ENCODE measurements at places on chromosomes 7 and 10.

GRCh38 chr7:39733881-39734632 lies 110.7 kb downstream of the RALA start:
- peak; percentile 89 for DNase-seq

- DNase-seq = peak; percentile 70
Measured at GRCh38 chr7:23114896-23115295, 9.3 kb downstream of the KLHL7 start.

DNA sequence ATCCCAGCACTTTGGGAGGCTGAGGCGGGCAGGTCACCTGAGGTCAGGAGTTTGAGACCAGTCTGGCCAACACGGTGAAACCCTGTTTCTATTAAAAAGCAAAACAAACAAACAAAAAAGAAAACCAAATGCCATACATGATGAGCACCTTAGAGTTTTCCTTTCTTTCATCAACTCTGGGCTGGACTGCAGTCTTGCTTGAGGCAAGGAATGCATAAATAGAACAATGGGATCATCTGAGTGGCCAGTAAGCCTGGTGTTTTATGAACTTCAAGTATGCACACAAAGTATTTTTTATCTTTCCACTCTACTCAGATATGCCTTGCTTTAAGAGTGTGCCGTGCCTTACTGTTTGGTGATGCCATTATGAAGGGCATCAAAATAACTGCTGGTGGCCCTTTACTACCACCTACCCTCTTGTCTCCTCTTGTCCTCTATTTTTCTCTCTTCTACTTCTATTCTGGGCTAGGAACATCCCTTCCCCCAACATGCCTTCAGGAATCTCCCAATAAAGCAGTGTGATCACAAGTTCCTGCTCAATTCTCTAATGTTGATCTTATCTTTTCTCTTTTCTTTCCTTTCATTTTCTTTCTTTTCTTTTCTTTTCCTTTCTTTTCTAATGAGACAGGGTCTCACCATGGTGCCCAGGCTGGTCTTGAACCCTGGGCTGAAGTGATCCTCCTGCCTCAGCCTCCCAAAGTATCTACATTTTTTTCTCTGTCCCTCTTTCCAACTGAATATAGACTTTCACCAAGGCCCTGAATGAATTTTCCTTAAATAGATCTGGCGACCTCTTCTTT lies 10.2 kb downstream of the SCD start:
- DNase-seq = no peak

DNA sequence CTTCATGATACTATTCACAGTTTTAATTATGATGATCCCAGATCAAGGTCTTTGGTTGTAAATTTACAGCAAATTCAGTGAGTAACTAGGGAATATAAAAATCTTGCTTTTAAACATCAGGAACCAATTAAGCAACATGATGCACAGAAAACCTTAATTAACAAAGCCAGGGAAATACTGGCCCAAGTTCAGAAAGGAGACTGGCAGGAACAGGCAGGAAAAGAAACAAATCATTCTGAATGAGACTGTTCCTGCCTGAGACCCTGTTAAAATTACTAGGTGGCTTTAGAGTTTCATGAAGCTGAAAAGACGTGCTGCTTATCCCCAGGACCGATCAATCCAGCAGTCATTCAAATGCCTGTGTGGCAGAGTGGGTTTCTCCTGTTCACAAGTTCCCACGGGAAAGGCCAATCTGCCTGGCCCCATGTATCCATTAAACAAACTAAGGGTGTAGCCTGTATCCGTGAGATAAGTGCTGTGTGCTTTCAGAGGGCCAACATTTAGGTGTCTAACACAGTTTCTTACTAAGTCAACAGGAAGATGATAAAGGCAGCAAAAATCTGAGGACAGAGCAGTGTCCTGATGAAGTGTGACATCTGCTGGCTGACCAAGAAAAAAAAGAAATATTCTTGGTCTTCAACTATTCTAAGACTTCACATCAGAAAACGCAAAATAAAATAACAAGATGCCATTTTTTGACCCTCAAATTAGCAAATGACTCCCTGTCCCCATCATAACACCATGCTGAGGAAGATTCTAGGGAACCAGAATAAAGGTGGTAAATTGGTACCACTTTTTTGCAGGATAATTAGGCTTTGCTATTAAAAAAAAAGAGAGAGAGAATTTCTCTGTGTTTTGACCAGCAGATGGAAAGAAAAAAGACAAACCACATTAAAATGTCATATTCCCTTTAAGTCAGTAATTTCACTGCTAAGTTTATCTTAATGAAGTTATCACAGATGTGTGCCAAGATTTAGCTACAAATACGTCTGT lies 34.2 kb downstream of the PUS7 start:
- DNase-seq = peak; percentile 85

DNA sequence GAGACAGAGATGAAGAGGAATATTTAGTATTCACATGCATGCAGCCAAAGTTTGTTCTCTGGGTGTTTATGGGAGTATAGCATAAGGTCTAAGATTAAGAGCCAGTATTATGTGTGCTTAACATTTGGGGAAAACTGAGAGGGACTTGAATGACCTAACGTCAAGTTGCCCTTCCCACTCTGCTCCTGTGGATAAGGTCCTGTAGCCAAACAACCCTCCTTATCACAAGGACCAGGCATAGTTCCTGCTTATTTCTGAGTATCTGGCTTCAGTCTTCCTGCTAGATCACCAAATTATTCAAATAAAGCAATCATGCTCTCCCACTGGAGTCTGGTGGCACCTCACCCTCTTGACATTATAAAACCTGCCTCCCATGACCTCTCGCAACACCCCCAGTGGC lies 137.9 kb upstream of the SEMA3E start:
- DNase-seq = no peak

Data from fibroblast of skin of back (primary cell).